ENCODE measurements at places on chromosomes 13 and 19.

GRCh38 chr13:60410299-60410698, 13.3 kb downstream of the TDRD3 start:
- DNase-seq, result no peak

GRCh38 chr13:98252931-98253470, 75.9 kb upstream of the RNF113B start:
- DNase-seq, result no peak

DNA sequence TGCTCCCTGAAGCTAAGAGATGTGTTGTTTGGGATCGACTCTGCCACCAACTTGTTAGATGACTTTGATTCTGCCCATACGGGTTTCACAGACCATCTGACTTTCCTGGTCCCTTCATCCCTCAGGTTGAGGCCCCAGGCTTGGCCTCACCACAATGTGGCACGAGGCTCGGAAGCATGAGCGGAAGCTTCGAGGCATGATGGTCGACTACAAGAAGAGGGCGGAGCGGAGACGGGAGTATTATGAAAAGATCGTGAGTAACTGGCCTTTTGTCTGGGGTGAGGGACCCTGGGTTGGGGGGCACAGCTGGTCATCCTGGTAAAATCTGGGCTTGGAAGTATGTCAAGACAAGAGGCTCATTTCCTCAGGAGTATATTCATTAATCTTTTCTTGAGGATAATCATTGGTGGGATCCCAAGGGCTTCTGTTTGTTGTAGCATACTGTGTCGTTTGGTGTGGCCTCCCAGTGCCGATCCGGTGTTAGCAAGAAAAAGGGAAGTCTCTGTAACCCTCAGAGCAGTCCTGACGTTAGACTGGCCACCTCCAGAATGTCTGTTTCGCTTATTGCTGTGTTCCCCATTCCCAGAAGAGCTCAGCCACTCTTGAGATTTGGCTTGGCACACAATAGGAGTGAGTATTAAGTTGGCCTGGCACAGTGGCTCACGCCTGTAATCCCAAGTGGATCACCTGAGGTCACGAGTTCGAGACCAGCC, 1.4 kb downstream of the CLASRP start:
- no peak for DNase-seq

GRCh38 chr13:36282821-36283432, 14.7 kb downstream of the CCDC169 start:
- DNase-seq, result no peak

- DNase-seq, result no peak
Measured at GRCh38 chr13:99227909-99228688, 27.4 kb downstream of the UBAC2 start.

DNA sequence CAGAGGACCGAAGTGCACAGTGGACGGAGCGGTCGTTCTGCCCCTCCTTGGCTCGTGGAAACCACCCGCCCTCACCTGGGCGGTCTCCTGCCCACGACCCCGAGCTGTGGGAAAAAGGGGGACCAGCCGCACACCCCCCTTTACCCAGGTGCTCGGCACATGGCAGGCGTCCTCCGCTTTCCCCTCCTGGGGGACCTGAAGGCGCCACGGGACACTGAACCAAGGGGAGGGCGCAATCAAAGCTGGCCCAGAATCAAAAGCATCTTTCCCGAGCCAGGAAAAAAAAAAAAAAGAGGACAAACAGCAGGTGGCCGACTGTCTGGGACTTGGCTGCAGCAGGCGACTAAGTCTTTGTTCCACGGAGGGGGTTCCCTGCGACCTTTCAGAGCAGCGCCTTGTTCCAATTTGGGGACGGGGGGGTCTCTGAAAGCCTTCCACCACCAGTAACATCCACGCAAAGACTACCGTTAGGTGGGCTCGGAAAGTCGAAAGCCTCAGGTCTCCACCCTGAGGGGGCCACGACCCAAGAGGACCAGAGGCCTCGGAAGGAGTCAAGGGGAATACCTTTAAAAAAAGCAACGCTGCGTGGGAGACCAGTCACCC, 1.1 kb downstream of the MBD3 start:
- DNase-seq, result no peak

DNA sequence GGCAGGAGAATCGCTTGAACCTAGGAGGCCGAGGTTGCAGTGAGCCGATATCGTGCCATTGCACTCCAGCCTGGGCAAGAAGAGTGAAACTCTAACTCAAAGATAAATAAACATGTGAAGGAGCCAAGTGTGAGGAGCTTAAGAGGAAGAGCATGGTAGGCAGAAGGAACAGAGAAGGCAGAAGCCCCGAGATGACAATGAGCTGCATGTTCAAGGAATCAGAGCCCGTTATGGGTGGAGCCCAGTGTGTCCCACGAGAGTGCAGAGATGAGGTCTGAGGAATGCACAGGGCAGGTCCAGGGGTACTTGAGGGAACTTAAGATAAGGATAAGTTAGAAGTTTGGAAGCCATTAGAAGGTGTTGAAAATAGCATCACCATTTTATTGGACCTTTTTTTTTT, 716 bp downstream of the FPR2 start:
- no peak for DNase-seq

DNA sequence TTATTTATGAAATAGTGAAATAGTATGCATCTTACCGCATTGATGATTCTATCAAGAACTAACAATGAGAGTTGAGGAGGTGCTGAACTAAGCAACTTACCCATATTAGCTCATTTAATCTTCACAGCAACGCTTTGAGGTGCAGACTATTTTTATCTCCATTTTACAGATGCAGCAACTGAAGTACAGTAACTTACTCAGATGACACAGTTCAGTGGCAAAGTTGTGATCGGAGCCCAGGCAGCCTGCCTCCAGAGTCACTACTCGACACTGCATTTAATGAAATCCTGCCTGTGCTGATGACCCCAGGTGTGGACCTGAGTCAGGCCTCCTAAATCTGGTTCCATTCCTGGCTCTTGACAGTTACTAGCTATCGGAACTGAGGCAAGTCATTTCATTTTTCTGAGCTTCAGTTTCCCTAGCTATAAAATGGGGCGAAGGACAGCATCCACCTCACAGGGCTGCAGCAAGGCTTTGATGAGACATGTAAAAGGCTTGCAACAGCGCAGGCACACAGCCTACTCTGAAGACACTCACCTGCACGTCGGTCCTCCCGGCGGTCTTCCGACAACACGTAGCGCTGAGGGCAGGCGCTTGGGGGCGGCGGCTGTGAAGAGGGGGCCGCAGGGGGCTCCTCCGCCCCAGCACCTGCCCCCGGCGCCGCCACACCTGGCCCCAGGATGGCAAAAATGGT, 1.5 kb downstream of the MYPOP start:
- DNase-seq, result no peak

DNA sequence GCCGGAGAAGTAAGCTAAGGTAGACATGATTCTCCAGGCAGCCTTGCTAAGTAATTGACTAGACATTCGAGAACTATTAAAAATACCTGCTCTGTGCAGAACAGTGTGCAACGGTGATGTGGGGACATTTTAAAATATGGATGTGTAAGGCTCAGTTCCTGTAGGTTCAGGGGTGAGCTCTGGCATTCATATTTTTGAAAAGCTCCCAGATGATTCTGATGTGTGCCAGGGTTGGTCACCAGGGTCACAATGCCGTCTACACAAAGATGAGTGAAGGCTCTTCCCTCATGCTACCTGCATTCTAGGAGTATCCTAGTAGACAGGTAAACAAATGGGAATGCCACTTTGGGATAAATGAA, 702 bp upstream of the EPSTI1 start:
- DNase-seq, result no peak

DNA sequence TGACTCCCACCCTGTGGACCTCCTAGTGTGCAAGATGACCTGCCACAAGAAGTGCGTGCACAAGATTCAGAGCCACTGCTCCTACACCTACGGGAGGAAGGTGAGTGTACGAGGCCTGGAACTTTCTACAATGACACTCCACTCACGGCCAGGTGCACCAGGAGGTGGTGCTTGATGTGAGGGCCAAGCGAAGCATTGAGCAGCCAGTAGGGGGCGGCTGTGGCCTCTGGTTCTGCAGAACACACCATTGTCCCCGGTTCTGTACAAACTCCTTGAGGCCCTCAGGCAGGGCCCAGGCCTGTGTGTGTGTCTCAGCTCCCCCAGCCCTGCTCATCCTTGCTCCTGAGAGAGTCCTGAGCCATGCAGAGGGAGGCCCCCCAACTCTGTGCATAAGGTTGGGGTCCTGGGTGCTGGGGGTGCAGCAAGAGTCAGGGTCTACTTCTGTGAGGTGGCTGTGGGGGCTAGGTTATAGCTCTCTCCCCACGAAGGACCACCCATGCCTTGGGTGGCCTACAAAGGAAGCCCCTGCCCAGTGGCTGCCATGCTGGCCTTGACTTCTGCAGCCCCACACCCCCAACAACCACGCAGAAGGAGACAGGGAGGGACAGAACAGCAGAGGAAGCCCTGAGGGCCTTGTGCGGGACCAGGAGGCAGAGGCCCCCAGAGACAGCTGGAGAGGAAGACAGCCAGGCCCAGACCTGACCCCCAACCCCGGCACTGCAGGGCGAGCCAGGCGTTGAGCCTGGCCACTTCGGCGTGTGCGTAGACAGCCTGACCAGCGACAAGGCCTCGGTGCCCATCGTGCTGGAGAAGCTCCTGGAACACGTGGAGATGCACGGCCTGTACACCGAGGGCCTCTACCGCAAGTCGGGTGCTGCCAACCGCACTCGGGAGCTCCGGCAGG, 9.7 kb upstream of the USE1 start:
- DNase-seq, result peak; percentile 78

DNA sequence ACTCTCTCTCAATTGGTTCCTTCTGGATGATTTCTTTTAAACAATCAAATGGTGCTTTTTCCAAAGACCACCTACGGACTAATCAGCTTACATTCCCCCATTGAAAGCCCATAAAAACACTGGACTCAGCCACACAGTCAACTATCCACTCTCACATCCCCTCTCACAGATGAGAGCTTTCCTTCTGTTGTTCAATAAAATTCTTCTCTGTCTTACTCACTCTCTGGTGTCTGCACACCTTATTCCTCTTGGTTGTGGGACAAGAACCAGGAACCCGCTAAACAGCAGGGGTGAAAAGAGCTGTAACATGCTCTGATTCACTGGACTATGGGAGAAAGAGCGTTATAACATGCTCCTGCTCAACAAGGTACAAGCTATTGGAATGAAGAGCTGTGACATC, 2896.2 kb downstream of the PCDH9 start:
- no peak for DNase-seq

GRCh38 chr19:16726916-16727315, 7.3 kb downstream of the NWD1 start:
- DNase-seq, result no peak

DNA sequence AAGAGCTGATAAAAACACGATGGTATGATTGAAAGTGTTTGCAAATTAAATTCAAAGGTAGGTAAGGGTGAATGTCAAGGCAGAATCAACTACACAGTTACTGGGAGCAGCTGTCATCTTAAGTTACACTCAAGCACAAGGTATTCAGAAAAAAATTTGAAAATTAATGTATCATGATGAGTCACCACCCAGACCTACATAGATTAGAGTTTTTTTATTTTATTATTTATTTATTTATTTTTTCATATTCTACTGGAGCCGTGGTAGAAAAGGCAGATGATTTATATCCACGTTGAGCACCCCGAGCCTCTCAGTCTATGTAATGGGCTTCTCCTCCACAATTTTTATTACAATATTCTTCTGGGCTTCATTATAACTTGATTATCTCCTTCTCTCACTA, 728.9 kb upstream of the ARGLU1 start:
- no peak for DNase-seq

DNA sequence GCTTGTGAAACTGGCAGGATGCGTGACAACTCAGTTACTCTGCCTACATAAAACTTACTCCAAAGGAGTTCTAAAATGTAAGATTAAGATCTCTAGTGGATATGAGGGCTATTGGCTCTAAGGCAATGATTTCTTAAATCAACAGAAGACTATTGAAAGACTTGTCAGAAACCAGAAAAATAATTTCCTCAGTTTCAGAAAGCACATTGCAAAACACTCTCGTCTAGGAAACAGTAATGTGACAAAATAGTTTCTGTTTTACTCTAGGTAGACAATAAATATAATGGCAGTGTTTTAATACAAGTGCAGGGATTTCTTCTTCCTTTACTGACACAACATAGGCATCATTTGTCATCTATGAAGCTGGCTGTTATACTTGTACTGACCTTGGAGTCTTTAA, 230.1 kb downstream of the KCTD12 start:
- DNase-seq, result no peak

DNA sequence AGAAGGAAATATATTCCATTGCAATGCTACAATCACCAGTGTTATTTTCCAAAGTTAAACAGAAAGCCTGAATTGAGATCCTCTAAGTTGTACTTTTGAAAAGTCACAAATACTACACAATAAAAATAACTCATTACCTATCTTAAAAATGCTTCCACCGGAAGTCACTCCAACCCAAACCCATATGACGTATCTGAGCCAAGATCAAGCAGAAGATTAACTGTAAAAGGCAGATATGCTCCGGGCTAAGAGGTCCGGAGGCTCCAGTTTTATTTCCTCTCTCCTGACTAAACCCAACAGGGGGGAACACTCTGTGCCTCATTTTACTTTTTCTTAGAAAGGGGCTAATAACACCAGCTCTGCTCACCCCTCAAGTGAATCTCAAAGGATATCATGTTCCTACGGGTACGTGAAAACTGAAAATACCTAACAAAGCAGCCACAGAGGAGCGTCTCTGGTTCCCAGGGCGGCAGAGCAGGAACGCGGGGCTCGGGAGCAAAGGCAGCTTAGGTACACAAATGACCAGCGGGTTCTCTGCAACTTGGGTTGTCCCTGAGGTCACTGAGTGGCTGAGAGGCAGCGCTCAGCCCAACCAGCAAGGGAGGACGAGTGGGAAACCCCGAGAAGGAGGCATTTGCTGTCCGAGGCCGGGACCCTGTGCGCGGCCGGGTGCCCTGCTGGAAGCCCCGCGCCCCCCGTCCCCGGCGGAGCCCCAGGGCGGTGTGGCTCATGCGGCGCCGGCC, 750 bp downstream of the RAB20 start:
- DNase-seq, result peak; percentile 75

DNA sequence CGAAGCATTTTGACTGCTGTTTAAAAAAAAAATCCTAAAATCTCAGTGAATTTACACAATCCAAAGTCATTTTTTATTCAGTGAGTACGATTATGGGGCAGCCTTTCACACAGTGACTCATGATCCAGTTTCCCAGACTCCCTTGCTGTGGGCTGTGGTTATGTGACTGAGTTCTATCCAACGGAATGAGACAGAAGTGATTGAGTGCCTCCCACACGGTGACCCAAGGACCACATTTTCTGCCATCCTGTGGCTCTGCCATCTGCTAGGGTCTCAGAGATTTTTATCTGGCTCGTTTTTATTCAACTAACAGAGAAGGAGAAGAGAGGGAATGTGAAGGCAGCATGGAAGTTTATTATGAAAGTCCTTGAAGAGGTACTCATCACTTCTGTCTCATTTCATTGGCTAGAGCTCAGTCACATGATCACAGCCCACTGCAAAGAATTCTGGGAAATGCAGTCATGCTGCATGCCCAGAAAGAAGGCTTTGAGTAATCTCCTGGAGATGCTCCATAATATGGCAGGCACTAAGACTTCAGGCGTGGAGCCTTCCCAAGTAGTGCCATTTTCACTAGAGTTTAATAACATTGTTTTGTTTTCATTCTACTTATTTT, 999.4 kb downstream of the UQCRFS1 start:
- no peak for DNase-seq

Data from sigmoid colon (tissue), 7 donors.